ENCODE measurements at places on chromosomes 3 and 15.

- DNase-seq = no peak
Observed at GRCh38 chr15:40600956-40601355, 6.9 kb downstream of the KNL1 start.

DNA sequence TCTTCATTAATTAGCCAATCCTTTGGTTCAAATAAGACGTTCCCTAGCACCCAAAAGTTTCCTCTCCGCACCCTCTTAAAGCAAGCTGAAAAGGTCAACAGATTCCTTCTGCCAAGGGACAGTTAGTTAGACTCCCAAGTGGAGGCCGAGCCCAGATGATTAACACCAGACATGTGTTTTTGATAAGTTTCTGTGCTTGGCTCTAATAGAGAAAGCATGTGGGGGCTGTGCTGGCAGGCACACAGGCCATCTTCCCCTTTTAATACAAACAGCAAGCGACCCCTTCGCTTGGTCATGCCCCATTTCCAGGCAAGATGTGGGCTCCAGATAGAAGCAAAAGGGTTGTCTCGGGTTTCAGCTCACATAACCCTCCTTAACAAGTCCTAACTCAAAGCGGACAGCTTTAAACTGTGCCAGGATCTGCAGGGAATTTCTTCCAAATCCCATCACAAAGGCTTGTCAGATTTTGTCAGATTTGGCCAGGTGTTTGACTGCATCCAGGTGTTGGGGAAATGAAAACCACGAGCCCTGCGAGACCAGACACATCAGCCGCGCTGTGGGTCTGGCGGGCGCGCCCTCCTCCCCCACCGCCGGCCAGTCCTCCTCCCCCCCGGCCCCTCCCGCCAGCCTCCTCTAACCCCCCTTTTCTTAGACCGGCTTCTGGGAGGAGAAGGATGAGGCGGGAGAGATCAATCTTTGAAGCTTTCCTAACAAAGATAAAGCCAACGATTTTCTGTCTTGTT, 3.3 kb downstream of the HES1 start:
- peak; percentile 33 for DNase-seq

GRCh38 chr3:66378256-66378655, 122.6 kb downstream of the LRIG1 start:
- no peak for DNase-seq

- DNase-seq = no peak
Observed at GRCh38 chr3:194340757-194341400, 10.2 kb downstream of the CPN2 start.

- DNase-seq = no peak
Observed at GRCh38 chr3:66386925-66387650, 113.7 kb downstream of the LRIG1 start.

DNA sequence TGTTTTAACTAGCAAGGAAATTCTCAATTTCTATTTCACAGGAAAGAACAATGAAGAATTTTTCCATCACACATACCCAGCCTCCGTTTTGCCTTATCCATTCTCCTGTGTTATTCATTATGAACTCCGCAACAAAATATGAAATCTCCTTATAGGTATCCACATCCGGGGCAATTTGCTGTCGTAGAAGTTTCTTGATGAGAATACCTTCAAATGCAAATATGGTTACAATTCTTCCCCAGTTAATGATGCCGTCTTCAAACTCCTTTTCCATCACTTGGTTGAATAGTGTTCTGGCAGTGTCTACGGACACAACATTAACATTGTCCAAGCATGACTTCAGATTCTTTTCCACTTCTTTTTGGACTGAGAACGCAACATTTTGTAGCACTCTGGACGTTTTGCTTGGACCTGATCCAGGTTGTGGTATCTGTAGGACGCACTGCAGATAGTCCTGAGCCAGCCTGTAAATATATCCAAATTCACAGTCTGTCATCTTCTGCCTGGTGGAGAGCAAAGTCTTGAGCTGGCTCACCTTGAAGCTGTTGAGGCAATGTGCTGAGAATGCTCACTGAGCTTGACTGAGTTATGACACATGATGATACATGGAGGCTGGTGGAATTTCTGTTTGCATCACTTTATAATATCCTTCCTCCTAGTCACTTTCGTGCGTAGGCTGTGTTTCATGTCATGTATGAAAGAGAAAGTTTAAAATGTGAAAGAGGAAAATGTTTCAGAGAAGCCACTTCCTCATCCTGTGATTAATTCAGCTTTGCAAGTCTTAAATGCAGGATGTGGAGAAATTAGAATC, at the start of gene BCL2A1:
BCL2A1 (minus strand) TSS at position 573 of the 811 bp plus-strand sequence; CDS start at position 496, 77 bp downstream.
- no peak for DNase-seq

DNA sequence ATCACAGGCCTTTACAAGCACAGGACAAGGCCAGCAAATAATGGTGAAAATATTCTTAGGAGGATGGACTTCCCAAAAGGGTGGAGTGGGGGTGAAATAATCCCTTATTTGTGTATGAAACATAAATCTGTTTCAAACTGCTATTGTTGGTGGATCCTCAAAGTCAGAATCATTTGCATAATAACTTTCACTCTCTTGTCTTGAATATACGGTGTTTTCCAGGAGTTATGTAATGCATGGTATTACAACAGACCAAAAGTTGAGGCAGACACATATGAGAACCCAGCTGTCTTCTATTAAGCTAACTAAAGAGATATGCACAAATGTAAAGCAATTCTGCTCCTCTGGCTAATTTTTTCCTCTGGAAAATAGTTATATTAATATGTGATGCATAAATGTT, 57.7 kb downstream of the PRTG start:
- no peak for DNase-seq

DNA sequence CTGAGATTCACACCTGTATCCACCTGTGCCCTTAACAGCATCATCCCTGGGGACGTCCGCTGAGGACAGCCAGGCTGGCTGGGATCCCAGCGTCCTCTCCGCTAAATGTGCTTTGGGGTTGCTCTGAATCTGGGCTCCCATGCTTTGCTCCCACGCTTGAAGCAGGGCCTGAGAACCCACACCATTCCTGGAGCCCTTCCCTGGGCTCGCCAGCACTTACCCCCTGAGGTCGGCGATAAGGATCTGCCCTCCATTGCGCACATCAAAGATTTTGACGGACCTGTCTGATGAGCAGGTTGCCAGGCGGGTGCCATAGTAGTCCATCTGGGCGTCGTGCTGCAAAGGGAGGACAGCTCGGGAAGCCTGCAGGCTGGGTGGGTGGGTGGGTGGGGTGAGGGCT, 5.8 kb downstream of the SEC13 start:
- DNase-seq = no peak

- no peak for DNase-seq
Observed at GRCh38 chr3:47295322-47295721, 12.6 kb downstream of the KLHL18 start.

DNA sequence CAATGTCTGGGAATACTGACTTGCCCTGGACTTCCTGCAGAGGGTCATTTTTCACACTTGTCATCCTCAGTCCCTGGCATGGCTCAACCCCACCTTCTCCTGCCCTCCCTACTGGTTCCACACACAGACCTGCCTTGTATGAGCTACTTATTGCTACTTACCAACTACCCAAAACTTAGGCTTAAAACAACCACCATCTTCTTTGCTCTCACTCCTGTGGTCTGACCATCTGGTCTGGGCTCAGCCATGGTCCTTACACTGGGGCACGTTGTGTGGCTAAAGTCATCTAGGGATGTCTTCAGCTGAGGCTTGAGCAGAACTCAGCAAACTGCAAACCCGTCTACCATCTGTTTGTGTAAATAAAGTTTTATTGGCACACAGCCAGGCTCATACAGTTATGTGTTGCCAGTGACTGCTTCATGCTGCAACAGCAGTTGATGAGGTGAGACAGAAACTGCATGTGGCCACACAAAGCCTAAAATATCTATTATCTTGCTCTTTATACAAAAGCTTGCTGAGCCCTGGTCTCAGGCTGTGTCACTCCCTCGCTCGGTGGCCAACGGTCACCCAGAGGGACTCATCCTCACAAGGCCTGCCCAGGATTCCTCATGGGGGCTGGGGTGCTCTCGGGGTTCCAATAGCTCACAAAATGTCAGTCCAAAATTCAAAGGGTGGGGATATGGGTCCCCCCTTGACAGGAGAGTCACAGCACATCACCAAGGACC, 43.5 kb downstream of the KLF15 start:
- DNase-seq = no peak

DNA sequence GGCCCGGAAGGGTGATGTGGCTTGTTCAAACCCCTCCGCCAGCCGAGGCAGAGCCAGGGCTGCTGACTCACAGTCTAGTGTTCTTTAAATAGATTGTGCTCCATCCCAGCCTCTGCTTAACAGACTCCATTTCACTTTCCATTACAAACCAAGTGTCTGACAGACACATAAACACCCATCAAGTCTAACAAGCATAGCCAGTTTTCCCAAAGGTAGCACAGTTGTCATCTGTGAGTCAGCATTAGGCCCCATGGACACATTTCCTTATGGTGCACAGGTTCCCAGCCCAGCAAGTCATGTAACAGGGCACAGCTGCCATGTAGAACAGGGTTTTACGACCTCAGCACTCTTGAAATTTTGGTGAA, 109.9 kb upstream of the RAP2B start:
- no peak for DNase-seq

- no peak for DNase-seq
Observed at GRCh38 chr3:185786956-185787877, 37.6 kb downstream of the IGF2BP2 start.

DNA sequence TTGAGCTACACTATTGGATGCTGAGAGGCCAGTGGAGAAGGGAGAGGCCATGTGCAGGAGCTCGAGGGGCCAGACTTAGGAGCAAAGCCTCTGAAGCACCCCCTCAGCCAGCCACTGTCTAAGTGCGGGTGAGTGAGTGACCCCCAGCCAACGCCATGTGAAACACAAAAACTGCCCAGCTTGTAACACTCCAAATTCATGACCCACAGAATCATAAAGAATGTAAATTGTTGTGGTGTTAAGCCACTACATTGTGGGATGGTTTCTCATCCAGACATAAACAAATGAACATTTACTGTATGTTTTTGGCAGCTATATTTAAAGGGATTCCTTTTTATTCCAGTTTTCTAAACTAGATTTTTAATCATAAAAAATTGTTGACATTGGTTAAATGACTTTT, 27.2 kb upstream of the TMEM158 start:
- no peak for DNase-seq

- DNase-seq = no peak
Observed at GRCh38 chr3:134857356-134857755, 62.3 kb downstream of the EPHB1 start.

GRCh38 chr3:171699601-171700000, 110.7 kb downstream of the PLD1 start:
- no peak for DNase-seq

GRCh38 chr3:41216422-41216821, 17.1 kb downstream of the CTNNB1 start:
- no peak for DNase-seq

DNA sequence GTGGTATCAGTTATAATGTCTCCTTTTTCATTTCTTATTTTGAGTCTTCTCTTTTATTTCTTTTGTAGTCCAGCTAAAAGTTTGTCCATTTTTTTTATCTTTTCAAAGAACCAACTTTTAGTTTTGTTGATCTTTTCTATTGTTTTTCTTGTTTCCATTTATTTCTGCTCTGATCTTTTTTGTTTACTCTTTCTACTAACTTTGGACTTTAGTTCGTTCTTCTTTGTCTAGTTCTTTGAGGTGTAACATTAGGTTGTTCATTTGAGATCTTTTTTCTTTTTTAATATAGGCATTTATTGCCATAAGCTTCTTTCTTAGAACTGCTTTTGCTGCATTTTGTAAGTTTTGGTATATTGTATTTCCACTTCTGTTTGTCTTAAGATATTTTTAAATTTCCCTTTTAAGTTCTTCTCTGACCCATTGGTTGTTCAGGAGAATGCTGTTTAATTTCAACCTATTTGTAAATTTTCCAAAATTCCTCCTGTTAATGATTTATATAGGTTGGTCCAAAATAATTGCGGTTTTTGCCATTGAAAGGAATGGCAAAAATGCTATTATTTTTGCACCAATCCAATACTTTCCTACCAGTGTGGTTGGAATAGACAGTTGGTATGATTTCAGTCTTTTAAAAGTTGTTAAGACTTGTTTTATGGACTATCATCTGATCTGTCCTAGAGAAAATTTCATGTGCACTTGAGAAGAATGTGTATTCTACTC, 51.2 kb downstream of the KAT2B start:
- DNase-seq = no peak

DNA sequence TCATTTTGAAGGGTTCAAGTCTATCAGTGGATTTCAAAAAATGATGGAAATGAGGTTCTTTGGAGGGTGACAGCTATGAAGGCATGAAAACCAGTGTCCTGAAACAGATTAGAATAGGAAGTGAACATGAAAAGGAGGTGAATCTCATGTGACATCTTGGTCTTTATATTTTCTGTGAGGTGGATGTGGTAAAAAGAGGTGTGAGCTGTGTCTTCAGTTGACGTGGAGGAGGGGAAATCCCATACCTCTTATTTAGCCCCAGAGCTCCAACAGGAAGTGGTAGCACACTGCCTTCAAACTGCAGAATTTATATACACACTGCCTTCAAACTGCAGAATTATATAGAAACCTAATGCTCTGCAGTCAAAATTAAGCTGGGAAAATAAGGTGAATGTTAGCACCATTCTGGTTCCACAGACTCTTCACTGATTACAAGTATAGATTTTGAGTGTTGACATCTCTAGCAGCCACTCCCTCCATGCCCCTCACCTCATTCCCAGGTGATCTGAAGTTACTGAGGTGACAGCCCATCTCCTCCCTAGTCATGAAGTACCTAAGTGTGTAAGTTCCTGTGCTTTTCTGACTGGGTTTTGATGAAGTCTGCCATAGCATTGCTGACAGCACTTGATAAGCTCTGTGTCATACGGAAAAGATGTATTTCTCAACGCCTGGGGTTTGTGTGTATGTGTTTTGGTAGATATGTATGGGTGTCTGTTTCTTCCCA, 2.7 kb downstream of the RAB8B start:
- no peak for DNase-seq

DNA sequence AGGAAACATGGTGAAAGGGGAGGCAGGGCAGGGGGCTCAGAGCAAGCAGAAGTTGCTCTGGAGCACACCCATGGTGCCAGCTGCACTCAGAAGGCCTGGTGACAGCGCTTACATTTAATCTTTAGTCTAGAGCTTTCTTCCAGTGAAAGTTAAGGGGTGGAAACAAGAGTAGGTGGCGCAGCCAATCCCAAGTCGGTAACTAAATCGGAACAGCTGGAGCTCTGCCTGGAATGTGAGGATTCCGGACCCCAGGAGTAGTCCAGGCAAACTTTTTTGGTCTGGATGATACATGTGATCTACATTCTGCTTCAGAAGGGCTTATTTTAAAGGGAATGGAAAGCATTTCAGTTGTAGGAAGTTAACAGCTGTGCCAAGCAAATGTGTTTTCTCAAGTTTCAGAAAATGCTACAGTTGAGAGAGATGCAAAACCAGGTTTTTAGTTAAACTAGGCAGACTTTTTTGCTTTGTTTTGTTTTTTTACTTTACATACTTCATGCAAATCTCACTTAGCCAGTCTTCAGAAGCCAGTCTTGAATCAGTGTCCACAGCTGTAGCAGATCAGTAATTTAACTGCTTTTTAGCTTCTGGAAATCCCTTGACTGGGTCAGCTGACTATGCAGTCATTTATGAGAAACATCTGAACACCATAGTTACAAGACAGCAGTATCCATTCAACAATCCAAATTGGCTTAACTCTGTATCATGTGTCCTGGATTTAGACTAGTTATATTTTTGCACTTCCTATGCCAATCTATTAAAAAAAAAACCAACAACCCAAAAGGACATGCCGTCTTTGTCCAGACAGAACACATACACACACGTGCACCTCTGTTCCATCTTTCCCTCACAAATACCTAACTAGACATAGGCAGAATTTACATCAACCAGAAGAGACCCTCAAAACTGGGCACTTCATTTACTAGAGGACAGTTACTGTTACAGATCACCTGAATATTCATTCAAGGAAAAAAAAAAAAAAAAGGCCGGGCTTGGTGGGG, 33.2 kb downstream of the ZNF106 start:
- DNase-seq = peak; percentile 70
